Fibroblast of upper back skin (primary cell): ENCODE measurements at places on chromosomes 4 and X.

- no peak for DNase-seq
Measured at GRCh38 chrX:88244066-88244465, 503.0 kb upstream of the CPXCR1 start.

DNA sequence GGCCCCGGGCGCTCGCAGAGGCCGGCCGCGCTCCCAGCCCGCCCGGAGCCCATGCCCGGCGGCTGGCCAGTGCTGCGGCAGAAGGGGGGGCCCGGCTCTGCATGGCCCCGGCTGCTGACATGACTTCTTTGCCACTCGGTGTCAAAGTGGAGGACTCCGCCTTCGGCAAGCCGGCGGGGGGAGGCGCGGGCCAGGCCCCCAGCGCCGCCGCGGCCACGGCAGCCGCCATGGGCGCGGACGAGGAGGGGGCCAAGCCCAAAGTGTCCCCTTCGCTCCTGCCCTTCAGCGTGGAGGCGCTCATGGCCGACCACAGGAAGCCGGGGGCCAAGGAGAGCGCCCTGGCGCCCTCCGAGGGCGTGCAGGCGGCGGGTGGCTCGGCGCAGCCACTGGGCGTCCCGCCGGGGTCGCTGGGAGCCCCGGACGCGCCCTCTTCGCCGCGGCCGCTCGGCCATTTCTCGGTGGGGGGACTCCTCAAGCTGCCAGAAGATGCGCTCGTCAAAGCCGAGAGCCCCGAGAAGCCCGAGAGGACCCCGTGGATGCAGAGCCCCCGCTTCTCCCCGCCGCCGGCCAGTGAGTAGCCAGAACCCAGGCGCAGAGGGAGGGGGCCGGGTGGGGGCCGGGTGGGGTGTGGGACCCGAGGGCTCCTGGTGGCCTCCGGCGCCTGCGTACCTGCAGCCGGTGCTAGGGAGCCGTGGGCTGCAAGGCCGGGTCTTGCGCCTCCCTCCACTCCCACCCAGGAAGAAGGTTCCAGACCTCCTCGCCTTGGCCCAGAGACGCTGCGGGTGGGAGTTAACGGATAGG lies 534 bp downstream of the MSX1 start:
- no peak for DNase-seq

DNA sequence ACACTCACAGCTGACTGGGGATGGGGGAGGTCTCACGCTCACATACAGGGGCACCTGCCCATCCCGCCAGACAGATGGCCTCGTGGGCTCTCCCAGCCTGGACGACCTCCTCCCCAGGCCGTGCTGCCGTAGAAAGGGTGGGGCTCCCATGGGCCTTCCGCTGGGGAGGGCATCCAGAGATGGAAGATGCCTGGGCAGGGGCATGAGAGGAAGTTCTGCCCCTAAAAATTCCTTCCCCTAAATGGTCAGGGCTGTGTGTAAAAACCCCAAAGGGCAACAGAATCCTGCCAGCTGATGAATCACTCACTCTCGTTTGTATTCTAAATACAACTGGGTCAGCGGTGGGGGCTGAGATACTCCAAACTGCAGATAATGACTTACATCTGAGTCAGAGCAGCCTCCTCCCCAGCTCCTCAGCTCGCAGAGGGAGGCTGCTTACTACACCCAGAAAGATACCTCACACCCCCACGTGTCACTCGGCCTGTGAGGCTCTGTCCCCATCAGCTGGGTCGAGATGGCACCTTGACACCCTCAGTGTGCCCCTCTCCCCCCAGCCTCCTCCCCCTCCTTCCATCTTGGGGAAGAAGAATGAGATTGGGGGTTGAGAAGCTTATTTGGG lies 10.1 kb downstream of the WDR1 start:
- DNase-seq: peak; percentile 96

DNA sequence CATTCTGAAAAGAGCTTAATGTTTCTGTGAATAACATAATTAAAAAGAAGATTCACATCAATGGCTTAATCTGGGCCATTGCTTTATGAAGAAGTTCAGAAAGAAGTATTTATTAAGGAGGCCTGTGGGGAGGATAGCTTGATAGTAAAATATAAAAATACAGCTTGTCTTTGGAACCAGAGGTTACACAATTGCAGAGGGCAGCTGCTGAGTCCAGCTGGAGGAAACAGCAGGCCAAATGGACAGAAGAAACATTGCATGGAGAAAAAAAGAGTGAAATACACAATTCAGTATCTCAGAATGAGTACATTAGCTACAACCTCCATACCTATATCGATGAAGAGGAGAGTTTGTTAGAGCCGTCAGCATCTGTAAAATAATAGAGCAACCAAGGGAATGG lies 148.0 kb upstream of the NPY2R start:
- no peak for DNase-seq

- no peak for DNase-seq
Measured at GRCh38 chr4:153683763-153684181, 308 bp upstream of the TLR2 start.

DNA sequence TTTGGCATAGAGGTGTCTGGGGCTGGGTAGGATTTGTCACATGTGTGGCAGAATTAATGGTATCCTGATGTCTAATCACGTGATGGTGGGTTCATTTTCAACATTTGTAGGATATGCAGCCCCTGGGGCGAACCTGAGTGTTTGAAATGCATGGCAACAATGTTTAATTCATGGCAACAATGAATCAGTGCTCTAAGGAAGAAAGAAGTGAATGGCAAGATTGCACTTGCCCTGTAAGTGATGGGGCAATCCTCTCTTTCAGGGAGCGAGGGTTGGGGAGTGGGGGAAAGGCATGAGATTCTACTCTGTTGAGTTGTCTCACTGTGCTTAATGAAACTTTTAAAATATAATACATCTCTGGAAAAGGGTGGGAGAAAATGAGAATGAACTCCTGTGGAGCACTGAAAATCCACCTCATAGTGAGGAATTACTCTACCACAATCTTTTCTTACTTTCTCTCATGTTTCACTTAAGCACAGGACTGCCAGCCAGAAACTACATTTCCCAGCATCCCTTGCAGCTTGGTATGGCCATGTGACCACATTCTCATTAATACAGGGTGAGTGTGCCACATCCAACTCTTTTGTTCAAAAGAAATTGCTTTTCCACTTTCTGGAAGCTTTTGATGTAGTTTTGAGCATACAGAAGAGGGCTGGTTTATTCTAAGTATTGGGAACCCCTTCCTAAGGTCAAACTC lies 64.0 kb upstream of the PGM2 start:
- no peak for DNase-seq

DNA sequence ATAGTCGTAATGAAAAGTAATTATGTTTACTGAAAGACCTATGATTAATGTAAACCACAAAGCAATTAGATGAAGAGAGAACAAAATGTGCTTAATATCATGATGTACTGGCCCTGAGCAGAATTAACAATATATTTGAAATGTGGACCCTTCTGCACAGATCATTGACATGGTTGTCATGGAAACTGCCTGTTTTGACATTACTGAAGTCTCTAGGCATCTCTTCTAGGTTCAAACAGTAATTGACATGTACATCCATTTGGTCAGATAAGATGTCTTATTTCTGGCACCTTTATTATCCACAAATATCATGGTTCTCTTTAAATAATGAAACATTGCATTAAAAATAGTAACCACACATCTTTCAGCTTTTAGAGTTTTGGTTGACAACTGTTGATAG lies 251.7 kb upstream of the GNPDA2 start:
- no peak for DNase-seq

DNA sequence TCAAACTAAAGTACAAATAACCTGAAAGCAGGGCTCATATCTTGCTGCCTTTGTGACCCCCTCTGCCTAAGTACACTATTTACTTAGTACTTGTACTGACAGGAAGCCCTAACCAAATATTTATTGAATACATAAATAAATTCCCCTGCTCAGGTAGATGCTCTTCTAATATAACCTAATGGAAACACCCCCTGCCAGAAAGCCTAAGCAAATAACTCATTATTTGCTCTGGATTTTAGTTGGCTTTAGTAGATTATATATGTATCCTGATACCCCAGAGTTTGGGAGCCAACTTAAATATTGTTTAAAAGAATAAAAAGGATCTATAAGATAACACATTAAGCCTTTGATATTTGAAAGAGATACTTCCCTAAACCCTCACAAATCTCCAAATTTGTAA lies 318.2 kb downstream of the PPP1R2C start:
- no peak for DNase-seq

- DNase-seq: peak; percentile 8
Measured at GRCh38 chr4:3193531-3194203, 55.3 kb upstream of the MSANTD1 start.

DNA sequence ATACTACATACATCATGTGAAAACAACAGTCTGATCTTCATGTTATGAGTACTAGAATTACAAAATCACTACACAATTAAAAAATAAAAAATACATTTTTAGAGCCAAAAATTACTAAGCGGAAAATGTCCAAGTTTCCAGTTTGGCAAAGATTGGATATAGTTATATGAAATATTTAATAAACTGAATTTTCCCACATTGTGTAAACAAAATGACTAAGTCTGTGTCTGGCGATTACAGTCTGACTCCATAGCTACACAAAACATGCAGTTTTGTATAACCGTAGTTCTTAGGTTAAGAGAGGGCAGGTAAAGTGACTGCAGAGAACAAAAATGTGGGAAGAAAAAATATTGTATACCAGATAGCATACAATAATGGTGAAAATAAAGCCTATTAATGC lies 59.2 kb upstream of the TMEM47 start:
- no peak for DNase-seq

DNA sequence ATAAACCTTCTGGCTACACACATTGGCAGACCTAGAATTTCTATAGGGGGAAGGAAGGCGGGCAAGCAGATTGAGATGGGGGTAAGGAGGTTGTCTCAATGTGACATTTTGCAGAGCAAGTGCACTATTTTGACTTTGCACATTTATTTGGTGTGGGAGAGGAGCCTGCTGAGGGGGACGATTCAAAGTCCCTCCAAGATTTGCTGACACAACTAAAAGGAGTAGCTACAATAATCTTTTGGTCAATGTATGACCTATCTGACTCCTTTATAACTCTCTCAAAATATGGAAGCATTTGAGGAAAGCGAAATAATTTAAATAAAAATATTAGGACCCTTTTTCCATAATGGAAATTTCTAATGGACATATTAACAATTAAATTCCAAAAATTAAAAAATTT lies 274.9 kb upstream of the PPARGC1A start:
- DNase-seq: no peak

DNA sequence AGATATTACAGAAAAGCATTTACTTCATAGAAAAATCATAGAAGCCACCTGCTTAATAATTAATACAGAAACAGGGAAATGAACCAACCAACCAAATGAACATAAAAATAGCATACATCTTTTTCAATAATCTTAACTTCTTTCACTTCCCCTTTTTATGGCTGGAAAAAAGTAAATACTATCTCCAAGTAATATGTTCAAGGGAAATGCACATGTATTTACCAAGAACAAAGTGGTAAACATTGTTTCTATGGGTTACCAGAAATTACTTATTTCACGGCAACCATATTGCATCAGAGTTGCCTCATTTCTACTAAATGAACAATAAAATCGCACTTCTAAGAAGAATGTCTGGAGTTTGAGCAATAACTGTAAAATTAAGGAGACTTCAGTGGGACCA lies 321.3 kb downstream of the TMA16 start:
- no peak for DNase-seq

- peak; percentile 18 for DNase-seq
Measured at GRCh38 chr4:159698336-159698735, 595.5 kb downstream of the RAPGEF2 start.

GRCh38 chr4:924107-925096 lies 7.7 kb downstream of the GAK start:
- peak; percentile 38 for DNase-seq

DNA sequence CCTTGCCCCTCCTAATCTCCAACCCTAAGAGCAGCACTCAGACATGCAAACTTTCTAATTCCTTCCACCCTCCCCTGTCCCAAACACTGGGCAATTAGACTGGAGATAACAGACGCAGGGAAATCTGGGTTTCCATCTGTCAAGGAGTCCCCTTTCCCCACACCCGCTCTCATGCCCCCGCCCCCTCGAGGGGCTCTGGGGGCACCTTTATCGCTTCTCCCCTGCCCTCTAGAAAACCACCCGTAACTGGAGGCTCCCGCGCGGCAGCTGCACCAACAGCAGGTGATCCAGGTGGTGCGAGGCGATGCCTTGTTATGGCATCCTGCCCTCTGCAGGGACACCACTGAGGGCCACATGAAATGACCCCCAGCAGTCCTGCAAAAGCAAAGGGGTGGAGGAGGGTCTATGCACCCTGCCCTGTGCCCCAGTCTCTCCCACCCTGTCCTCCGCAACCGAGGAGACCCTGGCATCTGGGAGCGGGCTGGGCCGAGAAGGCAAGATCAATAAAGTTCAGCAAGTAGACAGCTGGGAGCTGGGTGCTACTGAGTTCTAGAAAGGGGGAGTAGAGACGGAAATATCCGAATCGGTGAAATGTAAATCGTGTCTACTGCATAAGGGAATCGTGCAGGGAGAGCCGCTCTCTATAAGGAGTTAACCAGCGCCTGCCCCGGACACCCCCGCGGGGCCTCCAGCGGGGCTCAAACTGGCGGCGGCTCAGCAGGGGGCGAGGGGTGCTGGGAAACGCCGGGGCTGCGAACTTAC lies 1.6 kb downstream of the KCTD8 start:
- no peak for DNase-seq

GRCh38 chrX:57587062-57587461 lies 4.7 kb upstream of the ZXDB start:
- no peak for DNase-seq

DNA sequence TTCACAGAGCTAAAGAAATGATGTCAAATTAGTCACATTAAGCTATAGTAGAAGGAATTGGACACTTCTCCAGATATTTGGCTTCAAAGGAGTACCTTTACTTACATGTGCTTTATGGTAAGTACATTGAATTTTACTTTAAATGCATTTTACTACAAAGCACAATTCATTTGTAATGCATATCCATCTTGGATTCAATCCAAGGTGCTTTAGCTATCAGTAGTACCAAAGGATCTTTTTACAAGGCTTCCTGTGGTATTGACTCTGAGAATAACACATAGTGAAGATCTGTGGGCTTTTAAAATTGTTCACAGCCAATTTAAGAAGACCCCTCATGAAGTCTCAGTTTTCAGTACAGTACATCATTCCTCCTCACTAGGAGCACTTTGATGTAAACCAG lies 13.2 kb downstream of the THAP6 start:
- DNase-seq: no peak

DNA sequence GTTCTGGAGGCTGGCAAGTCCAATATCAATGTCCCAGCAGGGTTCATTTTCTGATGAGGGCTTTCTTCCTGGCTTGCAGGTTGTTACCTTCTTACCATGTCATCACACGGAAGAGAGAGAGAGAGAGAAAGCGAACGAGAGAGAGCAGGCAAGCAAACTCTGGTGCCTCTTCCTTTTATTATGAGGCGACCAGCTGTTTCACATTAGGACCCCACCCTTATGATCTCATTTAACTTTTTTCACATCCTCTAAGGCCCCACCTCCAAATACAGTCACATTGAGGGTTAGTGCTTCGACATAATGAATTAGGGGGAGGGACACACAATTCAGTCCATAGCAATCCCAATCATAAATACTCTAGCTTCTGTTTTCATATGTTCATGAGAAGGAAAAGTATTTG lies 10.6 kb upstream of the GPR174 start:
- no peak for DNase-seq

DNA sequence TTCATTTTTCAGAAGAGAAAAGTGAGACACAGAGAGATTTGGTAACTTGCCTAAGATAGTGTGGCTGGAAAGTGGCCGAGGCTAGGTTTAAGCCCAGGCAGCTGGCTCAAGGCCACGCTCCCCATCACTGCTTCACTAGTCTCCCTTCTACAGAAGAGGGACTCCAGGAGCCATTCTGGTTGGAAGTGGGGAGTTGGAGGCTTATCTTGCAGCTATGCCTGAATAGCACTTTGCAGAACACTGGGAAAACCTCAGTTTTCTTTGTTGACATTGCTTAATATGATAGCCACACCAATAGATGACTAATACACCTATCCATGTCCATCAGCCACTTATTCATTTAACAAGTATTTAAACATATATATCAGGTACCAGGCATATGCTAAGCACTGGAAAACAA lies 18.5 kb downstream of the LRRC66 start:
- DNase-seq: peak; percentile 9
